RPMI7951 (cell line): ENCODE measurements at places on chromosomes 12 and 14.

GRCh38 chr14:65422088-65422834, 9.7 kb downstream of the FUT8 start:
- peak; percentile 8 for DNase-seq

- no peak for DNase-seq
Observed at GRCh38 chr14:24127673-24128072, 2.8 kb upstream of the FITM1 start.

DNA sequence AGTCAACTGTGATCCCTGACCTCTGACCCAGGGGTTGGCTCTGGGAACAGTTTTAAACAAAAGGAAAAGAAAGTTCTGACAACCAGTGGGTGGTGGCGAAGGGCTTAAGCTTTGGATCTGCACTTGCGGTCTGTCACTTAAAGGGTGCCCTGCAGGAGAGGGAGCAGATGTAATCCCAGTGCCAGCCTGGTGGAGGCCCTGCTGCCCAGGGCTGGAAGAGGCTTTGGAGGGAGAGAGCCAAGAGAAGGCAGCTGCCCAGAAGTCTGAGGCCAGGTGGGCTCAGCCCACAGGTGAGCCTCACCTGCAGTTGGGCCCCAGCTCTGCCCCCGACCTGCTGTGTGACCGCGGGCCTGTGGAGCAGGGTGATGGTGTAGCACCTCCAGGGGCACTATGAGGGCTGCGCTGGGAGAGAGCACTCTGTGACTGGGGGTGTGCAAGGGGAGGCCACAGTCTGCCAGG, 19.1 kb downstream of the SH2B3 start:
- no peak for DNase-seq

DNA sequence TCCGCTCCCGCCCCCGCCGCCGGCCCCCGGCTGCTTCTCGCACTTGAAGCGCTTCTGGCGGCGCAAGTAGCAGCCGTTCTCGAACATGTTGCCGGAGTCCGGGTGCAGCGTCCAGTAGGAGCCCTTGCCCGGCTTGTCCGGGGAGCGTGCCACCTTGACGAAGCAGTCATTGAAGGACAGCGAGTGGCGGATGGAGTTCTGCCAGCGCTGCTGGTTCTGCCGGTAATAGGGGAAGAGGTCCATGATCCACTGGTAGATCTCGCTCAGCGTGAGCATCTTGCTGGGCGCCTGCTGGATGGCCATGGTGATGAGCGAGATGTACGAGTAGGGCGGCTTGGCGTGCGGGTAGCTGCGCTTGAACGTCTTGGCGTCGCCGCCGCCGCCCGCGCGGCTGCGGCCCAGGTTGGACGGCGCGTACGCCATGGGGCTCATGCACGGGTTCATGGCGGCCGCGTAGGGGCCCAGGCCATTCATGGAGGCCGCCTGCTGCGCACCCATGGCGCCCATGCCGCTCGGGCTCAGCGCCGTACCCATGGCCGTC, 3.0 kb downstream of the FOXA1 start:
- no peak for DNase-seq

DNA sequence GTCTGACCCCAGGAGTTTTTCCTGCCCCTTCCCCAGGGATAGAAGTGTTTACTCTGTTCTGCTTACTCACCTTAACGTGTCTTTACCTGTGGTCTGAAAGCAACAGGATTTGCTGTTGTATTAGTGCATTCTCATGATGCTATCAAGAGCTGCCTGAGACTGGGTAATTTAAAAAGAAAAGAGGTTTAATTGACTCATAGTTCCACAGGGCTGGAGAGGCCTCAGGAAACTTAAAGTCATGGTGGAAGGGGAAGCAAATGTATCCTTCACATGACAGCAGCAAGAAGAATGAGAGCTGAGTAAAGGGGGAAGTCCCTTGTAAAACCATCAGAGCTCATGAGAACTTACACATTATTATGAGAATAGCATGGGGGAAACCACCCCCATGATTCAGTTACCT, 240.4 kb downstream of the SNAPC1 start:
- DNase-seq = peak; percentile 11

DNA sequence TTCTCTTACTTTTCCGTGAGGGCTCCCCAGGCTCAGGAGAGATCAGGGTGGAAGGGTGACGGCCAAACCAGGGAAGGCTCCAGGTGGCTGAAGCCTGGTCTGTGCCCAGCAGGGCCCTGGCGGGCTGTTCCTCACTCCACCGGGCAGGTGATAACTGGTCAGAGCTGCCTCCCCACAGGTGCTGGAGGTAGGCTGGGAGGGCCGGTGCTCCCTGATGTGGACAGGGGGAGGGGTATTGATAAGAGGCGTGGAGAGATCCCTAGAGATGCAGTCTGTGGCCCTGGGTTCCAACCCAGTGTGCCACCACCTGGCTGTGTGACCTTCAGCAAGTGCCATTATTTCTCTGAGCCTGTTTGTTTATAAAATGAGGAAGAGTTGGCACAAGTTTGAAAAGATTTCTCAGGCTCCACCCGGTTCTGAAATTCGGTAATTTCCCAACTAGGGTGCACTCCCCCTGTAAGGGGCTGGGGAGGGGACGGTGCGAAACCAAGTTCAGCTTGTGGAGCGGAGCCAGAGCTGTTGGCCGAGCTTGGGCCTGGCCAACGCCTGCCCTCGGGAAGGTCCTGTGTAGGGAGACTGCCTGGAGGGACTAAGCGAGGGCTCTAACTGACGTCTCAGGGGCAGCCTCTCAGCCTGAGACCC, 1.0 kb upstream of the NR4A1 start:
- DNase-seq = no peak

GRCh38 chr12:133057446-133057845, 20.1 kb downstream of the ZNF84 start:
- DNase-seq = peak; percentile 1

DNA sequence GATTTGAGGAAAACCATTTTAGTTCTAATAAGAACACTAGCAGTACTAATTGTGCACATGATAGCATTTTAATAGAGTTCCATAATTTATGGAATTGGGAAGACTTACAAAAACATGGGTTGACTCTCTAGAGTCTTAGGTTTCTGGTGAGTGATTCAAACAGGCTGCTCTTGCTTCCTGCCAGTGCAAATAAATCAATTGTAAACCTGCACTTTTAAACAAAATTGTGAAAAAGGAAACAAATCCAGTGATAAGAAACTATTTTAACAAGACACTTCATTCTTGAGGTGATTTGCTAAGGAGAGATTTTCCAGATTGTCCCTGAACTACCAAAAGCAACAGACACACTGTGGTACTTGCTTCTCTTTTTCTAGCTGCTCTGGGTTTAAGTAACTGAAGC, 112.2 kb downstream of the CACNA1C start:
- no peak for DNase-seq

- DNase-seq = no peak
Observed at GRCh38 chr12:48489012-48489411, 6.7 kb downstream of the C12orf54 start.

DNA sequence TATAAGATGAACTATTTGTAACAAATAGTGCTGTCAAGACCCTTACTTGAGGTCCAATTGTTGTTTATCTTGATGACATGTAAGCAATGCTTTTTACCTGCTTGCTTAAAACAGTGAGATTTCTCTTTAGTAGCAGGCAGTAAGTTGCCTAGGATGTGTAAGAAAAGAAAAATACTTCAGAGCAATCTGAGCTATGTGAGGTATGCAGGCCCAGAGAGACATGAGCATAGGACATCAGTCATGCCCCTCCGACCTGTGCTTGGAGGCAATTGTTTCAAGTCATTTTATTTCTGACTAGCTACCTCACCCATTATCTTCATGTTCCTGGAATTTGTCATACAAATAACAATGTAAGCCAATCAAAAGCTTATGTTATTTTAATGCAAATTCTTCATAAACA, 930.6 kb upstream of the FBXO33 start:
- no peak for DNase-seq
